Right kidney (tissue), 9 donors: ENCODE measurements at places on chromosomes 3 and 15.

DNA sequence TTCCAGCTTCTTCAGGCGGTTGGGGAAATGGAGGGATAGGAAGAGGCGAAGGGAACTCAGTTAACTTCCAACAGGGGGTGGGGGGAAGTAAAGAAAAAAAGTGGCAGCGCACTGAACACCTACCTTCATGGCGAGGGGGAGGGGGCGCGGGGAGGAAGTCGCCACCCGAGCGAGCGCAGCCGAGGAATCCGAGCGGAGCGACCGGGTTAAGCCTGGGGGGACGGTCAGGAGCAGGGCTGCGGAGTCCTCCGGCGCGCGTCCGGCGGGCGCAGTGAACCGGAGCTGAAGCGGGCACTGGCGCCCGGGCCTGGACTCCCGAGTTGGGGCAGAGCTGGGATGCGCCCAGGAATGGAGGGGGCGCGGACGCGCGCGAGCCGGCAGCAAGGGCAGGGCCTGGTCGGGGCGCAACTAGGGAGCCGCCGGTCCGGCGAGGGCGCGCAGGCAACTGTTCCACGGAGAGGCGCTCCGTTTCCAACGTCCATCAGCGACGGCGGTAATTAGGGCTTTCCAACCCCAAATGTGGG, at the start of gene WNT5A:
Gene WNT5A (minus strand): TSS at position 450 of the 524 bp plus-strand sequence. CDS start 321 bp downstream, at position 129.
- DNase-seq = peak; percentile 89

GRCh38 chr15:34855413-34855812, 60.1 kb upstream of the ACTC1 start:
- no peak for DNase-seq

- no peak for DNase-seq
These were observed 270.1 kb upstream of the TBL1XR1 start for GRCh38 chr3:177467247-177467985.

DNA sequence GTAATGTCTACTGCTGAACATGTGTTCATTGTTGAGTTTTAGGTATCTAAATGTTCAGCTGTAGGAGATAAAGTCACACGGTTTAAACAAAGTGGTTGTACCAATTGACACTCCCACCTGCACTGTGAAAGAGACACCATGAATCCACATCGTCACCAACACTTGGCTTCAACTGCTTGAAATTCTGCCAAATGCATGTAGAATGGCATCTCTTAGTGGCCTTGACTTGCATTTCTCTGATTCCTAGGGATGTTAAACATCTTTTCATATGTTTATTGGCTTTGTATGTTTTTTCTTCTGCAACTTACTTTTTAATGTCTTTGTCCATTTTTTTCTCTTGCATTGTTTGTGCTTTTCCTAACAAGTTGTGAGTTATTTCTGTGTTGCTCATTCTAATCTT, 43.4 kb downstream of the RPLP1 start:
- no peak for DNase-seq

DNA sequence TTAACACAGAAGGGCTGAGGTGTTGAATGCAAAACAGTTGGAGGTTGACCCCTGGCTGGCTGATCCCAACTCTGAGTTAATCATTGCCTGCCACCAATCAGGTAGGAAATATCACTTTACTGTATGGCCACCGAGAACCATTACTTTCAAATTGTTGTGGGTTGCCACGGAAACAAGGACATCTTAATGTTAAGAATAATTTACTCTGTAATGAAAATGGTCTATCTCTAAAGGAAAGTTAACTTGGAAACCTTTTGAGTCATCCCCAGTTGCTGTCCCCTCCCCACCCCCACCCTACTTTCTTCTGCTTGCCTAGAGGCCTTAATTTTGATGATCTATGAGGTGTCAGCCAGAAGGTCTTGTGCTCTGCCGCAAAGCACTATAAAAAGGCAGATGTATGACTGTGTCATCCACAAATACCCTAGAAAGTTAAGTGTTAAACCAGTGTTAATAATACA, 78.7 kb upstream of the SNRK start:
- no peak for DNase-seq
